ENCODE measurements at places on chromosomes 4 and X. TPM values are rescaled to one million over a fixed set of nuclear protein-coding genes. Genes with fewer than 3 reads are reported as not detected.

The BEX4 gene
- polyA plus RNA-seq: 90.7 TPM

The TRAM1L1 gene
- polyA plus RNA-seq: 5.6 TPM

The MAGEA1 gene
- polyA plus RNA-seq: 8.5 TPM

The FGFR3 gene
- 39.2 TPM for polyA plus RNA-seq

The SLC38A5 gene
- polyA plus RNA-seq: 3.5 TPM

The IL3RA gene
- polyA plus RNA-seq: 3.4 TPM

The HPGD gene
- polyA plus RNA-seq: 3.0 TPM

The FRMPD4 gene
- 1.1 TPM for polyA plus RNA-seq

The ADH7 gene
- not detected for polyA plus RNA-seq

The COL4A6 gene
- 4.9 TPM for polyA plus RNA-seq
